Activated naive CD4-positive, alpha-beta T cell treated with anti-CD3 and anti-CD28 coated beads, Interleukin-2, amount 50 U/mL, for 16 hours (primary cell): ENCODE measurements at places on chromosomes 1 and 21.

DNA sequence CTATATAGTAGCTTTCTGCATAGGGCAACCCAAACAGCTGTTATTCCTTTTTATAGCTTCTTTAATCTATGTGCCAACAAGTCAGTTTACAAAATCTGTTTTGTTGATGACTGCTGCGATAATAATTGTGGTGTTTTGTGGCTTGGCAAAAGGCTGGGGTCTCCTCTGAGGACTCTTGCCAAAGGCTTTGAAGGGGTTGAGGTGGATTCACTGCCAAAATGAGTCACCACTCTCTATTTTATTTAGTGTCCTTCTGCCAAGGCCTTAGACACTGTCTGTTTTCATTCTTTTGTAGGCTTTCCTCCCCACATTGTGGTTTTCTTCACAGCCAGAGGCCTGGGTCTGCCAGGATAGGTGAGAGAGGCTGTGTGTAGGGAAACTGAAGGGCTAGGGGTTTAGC is 161.8 kb downstream of the NFIA start:
- no peak for DNase-seq

- DNase-seq, result no peak
These were observed 113.2 kb downstream of the GLUL start for GRCh38 chr1:182278144-182279054.

DNA sequence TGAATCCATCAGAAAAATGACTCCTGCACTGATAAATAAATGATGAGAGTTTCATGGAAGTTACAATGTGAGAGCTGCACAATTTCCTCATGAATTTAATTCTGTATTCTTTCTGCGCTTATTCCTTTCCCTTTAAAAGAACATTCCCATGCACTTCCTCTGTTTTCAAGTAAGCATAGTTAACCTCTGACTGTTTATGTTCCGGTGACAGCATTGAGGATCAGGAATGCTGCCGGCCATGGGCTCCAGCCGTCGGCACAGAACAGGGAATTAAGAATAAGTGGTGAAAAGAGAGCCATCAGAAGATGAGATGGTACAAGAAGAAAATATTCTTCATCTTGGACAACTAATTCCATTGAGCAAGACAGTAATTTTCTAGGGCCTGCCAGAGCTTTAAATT is 65.3 kb downstream of the SUSD4 start:
- no peak for DNase-seq

DNA sequence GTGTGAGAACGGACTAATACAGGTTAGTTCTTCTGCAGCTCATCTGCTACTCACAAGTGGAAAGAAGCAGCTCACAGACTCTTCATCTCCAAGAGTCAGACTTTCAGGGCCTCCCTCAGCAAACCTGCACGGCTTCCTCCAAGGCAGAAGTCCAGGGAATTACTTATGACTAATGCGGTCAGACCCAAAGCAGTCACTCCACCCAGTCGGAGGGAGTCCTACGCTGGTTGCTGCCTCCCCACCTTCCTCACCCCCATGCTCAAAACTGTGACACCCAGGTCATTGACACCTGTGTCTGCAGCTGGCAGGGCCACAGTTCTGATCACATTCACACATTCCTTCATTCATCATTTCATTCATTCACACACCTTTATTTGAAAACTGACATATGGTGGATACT is 38.4 kb upstream of the PRDM2 start:
- DNase-seq, result no peak

DNA sequence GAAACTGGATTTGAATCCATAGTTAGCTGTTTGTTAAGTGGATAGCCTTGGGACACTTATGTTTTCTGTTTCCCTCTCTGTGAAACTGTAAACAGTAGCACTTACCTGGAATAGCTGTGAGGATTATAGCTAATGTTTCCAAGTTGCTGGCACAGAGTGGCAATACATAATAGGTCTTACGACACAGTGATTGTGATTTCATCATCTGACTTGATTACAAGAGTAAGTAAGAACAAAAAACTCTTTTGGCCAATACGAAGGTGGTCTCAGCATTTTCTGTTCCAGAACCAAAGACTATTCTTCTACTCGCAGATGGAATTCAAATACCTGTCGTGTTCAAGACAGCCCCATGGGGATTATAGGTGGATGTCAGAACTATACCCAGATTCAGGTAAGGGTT is 2.1 kb downstream of the C8B start:
- DNase-seq, result no peak

DNA sequence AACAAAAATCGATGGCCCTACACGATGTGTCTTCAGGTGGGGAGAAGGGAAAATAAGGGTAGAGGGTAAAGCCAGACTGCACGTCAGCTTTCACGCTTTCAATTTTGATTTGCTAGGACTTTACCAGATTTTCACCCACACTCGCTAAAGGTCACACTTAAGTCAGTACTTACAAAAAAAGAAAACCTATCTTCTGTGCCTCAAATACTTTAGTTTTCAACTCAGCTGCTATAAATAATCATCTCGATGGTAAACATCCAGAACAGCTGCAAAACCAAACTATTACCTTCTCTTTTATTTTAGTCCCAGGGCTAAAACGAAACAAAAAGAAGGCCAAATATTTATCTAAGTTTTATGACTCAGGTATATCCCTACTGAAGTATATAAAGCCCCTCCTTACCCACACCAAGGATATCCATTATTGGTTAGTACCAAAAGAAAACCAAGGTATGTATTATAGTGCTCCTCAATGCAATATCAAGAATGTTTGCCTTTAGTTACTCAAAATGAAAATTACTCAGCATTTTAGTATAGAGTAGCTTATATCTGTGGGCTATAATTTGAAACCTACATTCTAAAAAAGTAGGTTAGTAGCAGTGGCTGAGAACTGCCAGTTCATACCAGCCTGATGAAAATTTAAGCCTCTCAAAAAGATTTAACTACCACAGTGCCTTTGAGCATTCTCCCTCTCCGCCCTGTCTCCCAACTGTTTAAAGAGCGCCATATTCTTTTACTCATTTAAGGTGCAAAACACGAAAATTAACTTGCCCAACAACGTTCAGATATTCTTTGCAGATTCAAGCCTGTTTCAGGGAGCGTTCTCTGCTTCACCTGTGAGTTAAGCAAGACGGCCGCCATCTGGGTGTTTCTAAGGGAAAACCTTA is 1.5 kb downstream of the CSDE1 start:
- no peak for DNase-seq

GRCh38 chr1:235279694-235280093 is 48.3 kb downstream of the ARID4B start:
- no peak for DNase-seq

- no peak for DNase-seq
These were observed 21.9 kb upstream of the ARF1 start for GRCh38 chr1:228060458-228061190.

GRCh38 chr21:15676935-15677334 is 52.8 kb upstream of the USP25 start:
- DNase-seq, result no peak
